GM19239 (cell line): ENCODE measurements at places on chromosomes 3 and 15.

DNA sequence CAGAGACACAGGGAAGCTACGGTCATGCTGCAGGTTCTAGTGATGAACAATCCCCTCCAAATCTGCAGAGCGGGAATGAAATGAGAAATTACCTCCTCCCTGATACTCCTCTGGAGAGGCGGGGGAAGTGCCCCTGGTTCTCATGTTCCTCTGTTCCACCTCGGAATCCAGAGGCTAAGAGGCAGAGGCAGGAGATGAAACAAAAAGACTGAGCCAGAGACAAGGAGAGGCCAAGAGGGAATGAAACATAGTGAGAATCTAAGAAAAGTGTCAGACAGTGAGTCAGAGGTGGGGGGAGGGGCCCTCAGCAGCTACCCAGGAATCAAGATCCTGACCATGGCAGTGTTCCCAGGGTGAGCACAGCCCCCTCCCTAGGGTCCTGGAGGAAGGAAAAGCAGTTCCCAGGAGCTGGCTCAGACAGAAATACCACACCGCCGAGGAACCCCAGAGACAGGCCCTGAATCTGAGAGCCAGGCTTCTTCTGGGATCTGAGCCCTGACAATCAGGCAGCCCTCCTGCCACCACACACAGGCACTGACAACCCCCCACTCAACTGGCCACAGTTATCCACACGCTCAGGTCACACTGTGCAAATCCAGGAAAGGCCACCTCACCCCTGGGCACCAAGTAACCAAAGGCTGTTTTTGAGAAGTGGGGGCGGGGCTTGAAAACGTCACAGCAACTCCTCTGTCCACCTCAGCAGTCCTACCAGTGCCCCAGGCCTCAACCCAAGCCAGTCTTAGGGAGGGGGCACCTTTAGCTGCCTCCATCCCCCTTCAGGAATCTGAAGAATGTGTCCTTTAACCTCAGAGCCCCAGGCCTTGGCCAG lies 2.4 kb downstream of the CSRNP1 start:
- DNase-seq: no peak

GRCh38 chr3:177104299-177104992 lies 92.8 kb downstream of the TBL1XR1 start:
- DNase-seq: no peak

DNA sequence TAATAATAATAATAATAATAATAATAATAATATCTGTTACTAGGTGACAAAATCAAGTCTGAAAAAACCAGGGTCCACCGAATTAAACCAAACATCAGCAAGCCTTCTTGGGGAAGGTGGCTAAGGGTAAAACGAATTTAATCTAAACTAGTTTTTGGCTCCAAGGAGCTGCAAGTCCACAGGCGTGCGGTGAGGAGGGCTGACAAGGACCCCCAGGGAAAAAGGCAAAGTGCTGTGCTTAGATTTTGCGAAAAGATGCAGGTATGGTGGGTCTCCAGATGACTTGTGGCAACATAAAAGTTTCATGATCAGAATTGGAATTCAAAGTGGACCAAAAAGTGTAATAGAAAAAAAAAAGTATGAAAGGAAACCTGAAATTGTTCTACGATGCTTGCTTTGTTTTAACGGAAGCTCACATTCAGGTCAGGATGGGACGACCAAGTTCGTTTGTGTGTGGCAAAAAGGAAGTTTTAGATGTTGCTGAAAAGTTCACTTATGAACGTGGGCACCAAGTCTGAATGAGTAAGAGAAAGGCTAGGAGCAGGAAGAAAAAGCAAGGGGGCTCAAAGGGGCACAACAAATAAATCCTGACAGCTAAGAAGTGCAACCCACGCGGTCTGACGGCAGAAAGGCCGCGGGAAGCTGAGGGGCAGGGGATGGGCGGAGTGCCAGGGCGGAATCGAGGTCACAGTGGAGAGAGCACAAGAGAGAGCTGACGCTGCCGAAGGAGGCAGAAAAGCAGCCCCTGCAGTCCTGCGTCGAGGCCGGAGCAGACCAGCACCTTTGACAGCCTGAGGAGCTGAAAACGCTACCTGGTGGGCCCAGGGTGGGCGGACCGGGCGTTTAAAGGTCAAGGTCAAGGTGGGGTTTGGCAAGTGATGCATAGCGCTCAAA lies 1.1 kb downstream of the WDR82 start:
- peak; percentile 47 for DNase-seq

GRCh38 chr3:34107669-34108068 lies 309.2 kb downstream of the PDCD6IP start:
- no peak for DNase-seq

DNA sequence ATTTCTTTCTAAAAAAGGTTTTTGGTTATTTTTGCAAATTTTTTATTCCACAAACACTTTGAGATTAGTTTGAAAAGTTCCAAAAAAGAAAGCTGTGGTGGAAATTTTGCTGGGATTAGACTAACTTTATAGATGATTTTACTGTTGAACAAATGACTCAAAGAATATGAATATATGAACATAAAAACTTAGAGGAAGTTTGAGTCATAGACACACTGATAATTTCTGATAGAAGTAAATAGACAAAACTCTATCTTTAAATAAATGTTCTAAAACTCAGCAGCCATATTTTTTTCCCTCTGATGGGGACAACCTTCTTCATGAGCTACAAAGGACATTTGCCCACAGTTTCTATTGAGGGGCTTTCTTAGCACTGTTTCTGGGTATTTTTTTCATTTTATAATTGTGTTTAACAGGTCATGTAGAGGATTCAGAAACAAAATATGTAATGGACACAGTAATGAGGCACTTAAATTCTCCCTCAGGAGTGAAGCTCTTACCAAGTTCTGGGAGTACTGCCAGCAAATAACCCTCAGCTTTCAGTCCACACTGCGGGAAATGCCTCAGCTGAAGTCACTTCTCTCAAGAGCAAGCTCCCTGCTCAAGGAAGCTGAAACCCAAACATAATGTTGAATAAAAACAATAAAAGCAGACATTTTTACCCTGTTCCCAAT lies 157.6 kb downstream of the NFKBIZ start:
- DNase-seq: no peak

- no peak for DNase-seq
These were observed 105.5 kb downstream of the ATG7 start for GRCh38 chr3:11377719-11378118.

GRCh38 chr3:168952551-168952950 lies 711.0 kb downstream of the MECOM start:
- DNase-seq: no peak

DNA sequence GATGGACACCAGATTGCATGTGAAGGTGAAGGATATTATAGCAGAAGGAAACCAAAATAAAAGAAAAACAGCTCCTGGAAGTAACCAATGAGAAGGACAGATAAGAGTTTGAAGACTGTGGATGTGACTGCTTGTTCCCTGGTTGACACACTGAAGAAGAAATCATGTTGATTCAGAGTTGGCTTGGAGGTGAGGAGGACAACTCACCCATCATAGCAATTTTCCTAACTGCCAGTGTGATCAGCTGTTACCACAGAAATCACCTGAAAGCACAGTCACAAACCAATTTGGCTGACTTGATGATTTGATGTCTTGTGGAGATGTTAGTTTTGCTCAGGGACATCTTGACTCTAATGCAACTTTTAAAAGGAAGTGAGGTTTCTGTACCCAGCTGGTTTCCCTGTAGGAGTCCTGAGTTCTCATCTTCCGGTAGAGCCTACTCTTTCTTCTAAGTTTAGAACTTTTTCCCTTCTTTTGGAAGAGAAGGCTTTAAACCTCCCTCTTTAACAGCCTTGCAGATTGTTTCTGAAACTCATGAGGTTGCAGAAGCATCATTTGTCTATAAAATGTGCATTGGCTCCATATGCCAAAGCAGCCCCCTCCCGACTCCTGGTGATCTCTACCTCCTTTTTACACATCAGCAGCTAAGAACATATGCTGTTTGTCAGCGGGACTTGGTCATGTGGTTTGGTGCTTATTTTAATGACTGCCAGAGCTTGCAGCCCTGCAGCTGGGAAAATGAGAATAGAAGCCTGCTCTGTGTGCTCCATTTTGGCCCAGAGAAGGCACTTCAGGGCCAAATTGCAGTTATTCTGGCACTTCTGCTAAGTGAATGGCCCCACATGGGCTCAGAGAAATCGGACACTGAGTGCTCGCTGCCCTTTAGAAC lies 10.3 kb downstream of the ATG7 start:
- DNase-seq: no peak

DNA sequence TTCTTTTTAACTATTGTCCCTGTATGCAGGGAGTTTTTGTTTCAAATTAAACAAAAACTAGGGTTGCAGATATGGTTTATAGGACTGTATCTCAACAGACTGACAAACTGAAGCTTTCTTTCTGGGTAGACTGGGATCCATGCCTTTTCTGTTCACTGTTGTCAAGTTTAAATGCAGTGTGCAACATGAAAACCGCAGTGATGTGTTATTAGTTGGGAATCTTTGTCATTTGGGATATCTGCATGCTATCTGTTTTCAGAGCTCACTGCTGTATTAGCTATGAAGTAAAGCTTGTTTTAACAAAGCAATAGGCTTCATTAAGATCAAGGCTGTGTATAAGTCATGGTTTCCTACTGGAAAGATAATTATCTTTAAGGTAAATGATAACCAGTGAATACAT lies 21.4 kb upstream of the MCF2L2 start:
- DNase-seq: no peak

GRCh38 chr3:149371001-149371722 lies 6.3 kb downstream of the TM4SF1 start:
- no peak for DNase-seq

DNA sequence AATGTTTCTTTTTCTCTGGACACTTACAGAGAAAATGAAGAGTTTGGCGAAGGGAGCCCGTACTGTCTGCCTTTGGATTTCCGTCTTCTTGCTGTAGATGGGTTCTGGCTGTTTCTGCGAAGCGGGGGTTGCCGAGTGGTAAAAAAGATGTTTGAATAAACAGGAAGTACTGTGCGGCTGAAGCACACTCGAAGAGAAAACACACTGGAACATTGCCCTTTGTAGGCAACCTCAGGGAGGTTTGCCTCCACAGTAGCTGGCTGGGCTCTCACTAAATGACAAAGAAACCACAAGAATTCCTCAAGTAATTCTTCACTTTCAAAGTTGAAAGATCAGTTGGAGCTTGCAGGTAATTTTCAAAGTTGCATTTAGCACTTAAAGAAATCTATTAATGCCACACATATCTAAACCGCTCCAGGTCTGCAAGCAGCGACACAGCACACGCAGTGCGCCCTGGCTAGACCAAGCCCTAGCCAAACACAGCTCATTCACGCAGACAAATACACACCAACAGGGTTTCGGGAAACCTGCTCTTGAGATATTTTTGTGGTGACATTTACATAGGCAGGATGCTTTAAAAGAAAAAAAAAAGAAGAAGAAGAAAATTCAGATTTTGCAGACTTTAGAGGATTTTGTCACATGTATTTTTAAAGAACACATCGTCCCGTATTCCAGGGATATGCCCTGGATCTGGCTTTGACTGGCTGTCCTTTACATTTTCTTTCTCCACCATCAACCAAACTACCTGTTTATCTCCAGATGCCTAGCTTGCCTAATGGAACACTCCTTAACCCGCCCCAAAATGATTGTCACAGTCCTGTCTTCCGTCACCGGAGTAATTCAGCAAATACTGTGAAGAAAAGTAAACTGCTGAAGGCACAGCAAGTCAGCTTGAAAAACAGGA lies 452.8 kb downstream of the FOXP1 start:
- DNase-seq: peak; percentile 4

DNA sequence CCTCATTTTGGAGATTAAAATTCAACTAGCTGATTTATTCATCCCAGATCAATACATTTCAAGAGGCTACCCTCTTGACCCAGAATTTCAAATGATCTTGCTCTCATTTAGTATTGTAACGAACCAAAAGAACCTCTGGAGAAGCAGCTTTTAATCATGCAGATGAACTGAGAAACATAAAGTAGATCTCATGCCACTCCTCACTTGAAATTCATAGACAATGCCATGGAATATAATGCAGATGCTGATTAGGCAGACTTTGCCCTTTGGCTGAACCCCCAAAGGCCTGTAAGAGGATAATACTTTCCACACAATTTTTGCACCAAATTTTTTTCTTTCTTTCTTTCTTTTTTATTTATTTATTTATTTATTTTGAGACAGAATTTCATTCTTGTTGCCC lies 358.3 kb downstream of the NEK10 start:
- DNase-seq: no peak

DNA sequence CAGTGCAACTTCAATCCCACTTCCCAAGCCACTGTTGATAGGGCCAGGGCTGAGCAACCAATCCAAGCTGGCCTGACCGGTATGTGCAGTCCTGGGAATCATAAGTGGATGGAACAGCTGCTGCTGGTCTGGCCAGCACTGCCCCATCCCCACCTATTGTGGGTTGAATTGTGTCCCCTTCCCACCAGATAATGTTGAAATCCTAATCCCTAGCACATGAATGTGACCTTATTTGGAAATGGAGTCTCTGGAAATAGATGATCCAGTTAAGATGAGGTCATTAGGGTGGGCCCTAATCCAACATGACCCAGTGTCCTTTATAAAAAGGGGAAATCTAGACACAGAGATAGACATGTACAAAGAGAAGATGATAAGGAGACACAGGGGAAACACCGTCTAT lies 13.7 kb upstream of the PDIA5 start:
- DNase-seq: no peak

- DNase-seq: no peak
These were observed 2.2 kb downstream of the JMJD7 start for GRCh38 chr15:41829959-41830646.

GRCh38 chr3:24101676-24102168 lies 156.6 kb downstream of the NR1D2 start:
- DNase-seq: no peak

DNA sequence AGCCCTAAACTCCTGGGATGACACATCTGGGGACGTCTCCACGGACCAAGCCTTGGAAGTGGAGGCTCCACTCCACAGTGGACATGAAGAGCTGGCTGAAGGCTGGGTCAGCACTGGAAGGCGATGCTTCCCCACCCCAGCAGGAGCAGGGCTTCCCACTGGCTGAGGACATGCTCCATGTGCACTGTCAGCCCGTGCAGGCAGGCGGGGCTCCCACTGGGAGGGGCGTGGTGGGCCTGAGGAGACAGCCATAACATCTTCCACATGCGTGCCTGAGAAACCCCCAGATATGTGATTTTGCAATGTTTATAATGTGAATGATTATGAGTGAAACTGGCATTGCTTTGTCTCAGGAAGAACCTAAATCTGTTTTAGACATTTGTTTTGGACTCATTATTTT lies 231.3 kb downstream of the KLF13 start:
- DNase-seq: no peak

- no peak for DNase-seq
These were observed 50.2 kb upstream of the VGLL3 start for GRCh38 chr3:87041191-87041590.

DNA sequence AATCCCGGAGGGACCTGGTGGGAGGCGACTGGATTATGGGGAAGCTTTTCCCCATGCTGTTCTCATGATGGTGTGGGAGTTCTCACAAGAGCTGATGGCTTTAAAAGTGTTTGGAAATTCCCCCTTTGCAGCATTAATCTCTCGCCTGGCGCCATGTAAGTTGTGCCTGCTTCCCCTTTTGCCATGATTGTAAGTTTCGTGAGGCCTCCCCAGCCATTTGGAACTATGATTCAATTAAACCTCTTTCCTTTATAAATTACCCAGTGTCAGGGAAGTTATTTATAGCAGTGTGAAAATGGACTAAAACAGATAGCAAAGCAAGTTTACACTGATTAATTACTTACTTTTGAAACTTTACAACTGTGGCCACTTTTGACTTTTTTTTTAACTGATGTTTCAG lies 10.6 kb upstream of the U2SURP start:
- no peak for DNase-seq

GRCh38 chr3:101391413-101391950 lies 71.1 kb upstream of the IMPG2 start:
- no peak for DNase-seq
